Brain microvascular endothelial cell (primary cell): ENCODE measurements at places on chromosomes 4 and X.

GRCh38 chrX:67619253-67619652, 75.4 kb downstream of the AR start:
- DNase-seq = peak; percentile 64

DNA sequence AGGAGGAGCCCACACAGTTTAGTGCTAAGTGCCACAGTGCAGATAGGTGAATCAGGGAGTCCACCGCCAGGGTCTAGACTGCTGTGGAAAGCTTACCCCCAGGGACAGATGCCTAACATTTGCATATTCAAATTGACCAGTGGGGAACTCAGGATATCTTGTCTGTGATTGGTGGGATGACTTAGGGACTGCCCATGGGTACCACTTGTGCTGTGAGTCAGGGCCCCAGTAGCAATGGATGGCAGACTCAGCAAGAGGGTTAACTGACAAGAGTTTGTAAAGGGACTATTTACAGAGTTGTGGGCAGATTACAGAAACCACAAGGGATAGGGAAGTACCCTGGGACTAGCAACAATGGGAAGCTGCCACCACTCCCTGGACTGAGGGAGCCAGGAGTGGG, 282.1 kb downstream of the BCOR start:
- no peak for DNase-seq

DNA sequence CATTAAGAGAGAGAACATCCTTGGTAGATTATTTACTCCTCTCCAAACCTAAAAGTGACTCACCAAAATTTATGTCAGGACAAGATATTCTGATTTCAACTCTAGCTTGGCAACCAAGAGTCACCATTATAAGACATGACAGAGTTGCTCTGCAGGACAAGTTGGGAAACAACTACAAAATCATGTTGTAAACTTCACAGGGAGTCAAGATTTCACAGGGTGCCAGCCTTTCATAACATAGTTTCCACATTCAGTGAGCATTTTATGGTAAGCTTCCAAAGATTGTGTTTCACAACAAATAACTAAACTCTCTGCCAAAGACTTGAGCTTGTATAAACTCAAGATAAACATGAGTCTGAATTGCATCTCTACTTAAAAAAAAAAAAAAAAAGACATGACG, 121.0 kb upstream of the DIAPH2 start:
- no peak for DNase-seq

- no peak for DNase-seq
Measured at GRCh38 chr4:73617256-73617655, 3.0 kb downstream of the RASSF6 start.

- DNase-seq = peak; percentile 12
Measured at GRCh38 chrX:130704053-130705038, 198.7 kb downstream of the ENOX2 start.

DNA sequence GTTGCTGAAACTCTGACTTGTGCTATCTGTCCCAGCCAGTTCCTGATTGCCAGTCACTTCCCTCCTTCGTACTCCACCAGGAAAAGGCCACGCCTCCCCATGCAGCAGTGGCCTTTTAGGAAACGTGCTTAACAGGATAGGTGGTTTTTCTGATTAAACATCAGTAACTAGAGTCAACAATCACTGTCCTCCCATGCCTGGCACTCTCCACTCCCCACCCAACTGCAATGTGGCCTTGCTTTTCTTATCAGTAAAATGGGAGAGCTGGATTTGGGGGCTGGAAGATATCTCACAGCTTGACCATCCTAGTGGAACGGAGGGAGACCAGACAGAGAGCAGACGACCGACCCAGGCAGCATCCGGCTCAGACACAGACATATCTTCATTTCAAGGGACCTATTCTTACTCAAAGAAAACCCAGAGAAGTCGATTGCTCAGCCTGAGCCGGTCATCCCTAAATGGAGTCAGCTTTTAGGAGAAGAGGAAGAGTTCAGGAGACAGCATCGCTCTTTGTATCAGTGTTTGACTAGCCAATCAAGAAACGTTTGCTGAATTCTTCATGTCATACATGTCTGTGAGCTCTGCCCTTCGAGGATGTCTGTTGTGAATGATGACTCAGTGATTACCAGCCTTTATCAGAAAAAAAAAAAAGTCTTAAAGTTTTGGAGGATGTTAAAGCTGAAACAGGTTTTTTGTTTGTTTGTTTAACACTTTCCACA, 12.7 kb upstream of the UBA6 start:
- DNase-seq = peak; percentile 64

DNA sequence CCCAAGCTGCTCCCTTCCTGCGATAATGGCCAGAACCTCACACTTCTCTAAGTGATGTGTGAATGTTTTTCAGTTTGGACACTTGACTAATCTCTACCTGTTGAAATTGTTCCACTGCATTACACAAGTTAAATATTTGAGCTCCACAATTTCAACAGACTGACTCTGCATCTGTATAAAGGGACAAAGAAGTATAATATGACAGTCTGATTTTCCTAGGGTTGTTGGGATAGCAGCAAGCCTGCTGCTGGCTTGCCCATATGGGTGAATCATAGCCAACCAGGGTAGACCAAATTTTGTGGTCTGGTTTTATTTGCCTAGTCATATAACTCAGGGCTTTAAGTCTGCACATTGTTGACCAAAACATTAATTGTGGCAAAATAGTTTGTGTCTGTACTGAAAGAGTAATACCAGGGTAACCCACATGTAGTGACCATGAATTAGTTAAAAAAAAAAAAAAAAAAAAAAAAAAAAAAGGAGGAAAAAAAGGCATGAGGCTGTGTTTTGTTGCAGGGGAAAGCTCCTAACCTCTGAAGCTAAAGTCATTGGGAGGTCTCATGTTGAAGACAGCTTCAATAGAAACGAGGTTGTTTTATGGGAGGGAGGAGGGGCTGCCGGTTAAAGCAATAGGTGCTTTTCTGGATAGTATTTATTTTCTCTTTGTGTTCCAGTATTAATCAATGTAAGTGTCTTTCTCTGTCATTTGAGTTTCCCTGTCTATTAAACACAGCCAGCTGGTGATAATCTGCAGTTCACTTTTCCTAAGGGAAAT, 534.2 kb downstream of the RAB28 start:
- no peak for DNase-seq

DNA sequence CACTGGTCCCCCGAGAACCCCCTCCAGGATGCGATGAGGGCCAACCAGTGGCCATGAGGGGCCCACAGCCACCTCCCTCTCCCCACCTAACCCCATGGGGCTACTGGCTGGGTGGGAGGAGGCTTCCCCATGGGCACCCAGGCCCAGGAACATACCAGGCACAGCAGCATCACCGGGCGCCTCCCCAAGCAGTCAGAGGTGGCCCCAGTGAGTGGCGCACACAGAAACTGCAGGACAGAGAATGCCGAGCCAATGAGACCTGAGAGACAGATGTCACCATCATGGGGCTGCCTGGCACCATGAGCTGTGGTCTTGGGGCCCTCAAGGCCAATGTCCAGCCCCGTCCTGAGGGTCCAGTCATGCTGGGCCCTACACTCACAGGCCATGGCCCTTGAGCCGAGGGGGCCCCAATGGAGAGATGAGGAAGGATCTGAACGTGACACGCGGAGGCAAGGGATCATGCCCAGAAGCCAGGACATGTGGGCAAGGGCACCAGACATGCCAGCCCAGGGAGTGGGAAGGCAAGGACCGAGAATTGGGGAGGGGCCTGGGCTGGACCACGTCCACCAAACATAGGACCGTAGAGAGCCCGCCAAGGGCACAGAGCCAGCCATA, 30.1 kb downstream of the NOP14 start:
- no peak for DNase-seq

GRCh38 chr4:8694226-8694625, 101.7 kb downstream of the CPZ start:
- no peak for DNase-seq

DNA sequence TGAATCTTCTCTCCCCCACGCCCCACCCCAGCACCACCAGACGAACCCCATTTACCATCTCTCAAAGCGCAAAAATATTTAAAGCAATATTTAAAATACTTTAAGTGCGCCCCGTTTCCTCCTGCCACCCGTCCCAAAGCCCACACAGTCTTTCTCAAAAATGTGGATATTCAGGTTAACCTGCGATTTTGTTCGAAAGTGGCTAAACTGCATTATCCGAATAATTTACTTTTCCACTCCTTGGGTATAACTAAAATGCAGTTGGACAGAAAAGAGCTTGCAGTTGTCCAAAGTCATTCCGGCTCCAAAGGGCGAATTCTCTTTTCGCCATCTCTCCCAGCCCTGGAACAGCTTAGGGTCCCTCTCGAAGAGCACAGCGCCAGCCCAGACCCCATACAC, 662 bp downstream of the SMIM43 start:
- no peak for DNase-seq

DNA sequence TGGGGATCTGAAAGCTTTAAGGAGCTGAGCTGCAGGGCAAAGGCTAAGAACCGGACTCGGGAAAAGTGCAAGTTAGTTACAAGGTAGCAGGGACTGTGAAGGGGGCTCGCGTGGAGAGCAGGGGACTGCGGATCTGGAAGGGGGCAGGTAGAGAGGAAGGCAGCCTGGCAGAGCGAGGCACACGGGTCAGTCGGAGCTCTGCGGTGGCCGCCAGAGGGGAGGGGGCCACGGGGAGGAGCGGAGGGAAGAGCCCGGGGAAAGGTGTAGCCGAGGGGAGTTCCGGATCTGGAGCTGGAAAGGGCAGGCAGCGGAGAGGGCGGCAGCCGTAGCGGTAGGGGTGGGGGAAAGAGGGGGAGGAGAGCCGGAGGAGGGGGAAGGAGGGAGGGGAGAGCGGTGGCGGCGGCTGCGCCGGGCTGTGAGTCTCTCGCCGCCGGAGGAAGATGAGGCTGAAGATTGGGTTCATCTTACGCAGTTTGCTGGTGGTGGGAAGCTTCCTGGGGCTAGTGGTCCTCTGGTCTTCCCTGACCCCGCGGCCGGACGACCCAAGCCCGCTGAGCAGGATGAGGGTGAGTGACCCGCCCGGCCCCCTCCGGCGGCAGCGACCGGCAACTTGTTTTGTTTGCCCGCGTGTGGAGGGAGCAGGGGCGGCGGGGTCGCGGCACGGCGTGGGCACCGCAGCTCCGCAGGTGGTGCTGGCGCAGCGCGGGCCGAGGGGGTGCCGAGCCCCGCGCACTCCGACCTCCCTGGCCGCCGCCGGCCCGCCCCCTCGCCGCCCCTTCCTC, at the start of gene GALNT7:
Gene GALNT7 (plus strand): TSS at position 416 of the 782 bp plus-strand sequence. CDS start 25 bp downstream, at position 441.
- DNase-seq = no peak

GRCh38 chrX:150731795-150732194, 38.6 kb downstream of the MTMR1 start:
- DNase-seq = peak; percentile 81

- DNase-seq = no peak
Measured at GRCh38 chr4:7556558-7556957, 121.8 kb upstream of the PSAPL1 start.

GRCh38 chr4:147019091-147019490, 73.4 kb upstream of the TTC29 start:
- DNase-seq = peak; percentile 70

DNA sequence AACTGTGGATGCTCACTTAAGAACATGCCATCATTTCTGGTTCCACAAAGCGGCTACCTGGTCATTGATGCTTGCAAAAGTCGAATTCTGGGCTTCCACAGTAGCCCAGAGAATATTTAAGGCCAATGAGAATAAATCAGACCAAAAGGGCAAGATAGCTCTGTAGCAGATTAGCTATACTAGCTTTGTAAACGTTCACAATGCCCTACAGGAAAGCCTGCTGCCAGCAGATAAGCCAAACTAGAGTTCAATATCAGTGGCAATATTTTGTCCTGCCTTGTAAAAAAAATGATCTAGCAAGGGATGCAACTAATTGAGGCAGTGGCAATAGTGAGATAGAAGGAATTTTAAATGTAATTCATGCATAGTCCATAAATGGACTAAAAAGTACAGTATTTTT, 387.7 kb upstream of the TEX13C start:
- DNase-seq = no peak

- no peak for DNase-seq
Measured at GRCh38 chrX:10502961-10503360, 117.4 kb downstream of the MID1 start.

GRCh38 chrX:138034136-138034535, 468.2 kb downstream of the ZIC3 start:
- DNase-seq = no peak

DNA sequence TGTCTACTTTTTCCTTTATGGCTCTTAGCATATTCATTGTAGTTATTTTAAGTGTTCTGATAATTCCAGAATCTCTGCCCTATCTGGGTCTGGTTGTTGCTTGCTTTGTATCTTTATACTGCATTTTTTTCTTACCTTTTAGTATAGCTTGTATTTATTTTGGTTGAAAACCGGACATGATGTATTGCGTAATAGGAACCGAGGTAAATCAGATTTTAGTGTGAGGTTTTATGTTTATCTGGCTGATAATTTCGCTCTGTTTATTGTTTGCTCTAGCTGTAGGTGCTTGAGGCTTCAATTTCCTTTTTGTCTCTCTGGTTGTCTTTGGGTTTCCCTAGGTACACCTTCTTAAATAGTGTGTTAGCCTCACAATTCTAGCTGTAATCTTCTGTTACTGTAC, 263.8 kb upstream of the LCORL start:
- no peak for DNase-seq

GRCh38 chr4:174628191-174628590, 105.9 kb upstream of the HPGD start:
- DNase-seq = no peak

DNA sequence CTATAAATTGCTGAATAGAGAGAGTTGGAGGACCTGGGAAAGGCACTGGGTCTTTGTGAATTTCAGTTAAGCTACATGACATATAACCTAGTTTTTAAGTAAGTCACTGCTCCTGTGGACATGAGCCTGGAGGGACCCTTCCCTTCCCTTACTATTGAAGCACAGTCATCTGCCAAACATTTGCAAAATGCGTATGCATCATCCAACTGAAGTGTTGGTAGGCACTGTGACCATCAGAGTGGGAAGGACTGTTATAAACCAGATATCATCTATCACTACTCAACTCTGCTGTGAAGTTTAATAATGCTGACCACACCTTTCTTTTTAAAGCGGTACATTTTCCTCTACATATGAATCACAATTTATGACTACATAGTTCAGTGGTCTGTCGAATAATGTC, 5.2 kb downstream of the GABRA3 start:
- no peak for DNase-seq

GRCh38 chr4:144711700-144712456, 65.9 kb downstream of the HHIP start:
- no peak for DNase-seq

DNA sequence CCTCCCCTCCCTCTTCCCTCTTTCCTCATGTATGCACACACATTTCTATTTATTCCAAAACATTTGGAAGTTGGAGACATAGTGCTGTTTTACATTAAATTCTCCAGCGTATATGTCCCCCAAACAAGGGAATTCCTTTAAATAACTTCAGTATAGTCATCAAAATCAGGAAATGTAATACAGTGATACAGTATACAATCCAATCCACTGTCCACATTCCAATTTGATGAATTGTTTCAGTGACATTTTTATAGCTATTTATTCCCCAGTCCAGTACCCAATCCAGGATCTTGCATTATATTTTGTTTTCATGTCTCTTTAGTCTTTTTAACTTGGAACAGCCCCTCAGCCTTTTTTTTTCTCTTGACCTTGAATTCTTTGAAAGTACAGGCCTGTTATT, 233.0 kb downstream of the DKK2 start:
- no peak for DNase-seq

DNA sequence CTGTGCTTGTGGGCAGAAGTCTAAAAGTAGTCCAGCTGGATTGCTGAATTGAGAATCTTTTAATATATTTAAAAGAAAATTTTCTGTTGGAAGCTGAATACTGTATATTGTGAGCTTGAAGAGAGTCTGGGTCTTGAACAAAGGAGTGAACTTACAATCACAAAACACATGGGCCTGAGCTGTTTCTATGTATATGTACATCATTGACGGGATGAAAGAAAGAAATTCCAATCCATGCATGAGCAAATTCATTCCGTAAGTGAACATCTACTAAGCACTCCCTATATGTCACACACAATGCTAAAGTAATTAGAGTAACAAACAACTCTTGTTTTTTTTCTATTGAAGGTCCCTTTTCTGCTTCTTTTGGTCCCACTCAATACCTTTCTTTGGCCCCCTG, 331.0 kb downstream of the HS3ST1 start:
- no peak for DNase-seq
